ENCODE measurements at places on chromosomes 12 and 14.

DNA sequence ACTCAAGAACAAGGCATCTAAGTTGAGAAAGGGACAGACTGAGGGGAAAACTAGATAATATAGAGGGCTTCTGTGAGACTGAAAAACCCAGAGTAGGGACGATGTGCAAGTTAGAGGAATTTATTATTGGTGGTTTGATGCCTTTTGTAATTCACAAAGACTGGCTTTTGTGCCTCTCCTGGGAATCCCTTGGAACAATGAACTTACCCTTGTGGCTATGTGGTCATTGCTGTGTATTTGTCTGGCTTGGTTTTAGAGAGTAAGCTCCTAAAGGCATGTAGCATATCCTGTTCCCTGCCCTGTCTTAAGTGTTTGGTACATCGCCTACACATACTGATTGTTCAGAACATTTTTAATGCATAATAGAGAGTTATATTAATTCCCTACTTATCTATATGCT is 26.6 kb downstream of the DCN start:
- no peak for DNase-seq

DNA sequence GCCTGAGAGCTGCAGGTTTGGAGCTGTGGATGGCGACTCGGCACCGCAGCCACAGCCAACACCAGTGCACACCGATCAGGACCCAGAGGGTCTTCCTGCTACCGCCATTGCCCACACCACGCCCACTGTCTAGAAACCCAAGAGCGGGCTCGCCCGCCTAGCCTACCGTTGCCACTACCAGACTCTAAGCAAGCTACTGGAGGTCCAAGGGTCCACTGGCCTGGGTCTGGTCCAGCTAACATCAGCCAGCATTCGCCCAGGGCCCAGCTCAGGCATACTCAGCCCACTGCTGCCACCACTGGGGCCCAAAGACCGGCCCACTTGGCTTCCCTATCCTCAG is 30.5 kb upstream of the MON2 start:
- DNase-seq = no peak

GRCh38 chr12:29617407-29617803 is 119.9 kb upstream of the OVCH1 start:
- DNase-seq = no peak

DNA sequence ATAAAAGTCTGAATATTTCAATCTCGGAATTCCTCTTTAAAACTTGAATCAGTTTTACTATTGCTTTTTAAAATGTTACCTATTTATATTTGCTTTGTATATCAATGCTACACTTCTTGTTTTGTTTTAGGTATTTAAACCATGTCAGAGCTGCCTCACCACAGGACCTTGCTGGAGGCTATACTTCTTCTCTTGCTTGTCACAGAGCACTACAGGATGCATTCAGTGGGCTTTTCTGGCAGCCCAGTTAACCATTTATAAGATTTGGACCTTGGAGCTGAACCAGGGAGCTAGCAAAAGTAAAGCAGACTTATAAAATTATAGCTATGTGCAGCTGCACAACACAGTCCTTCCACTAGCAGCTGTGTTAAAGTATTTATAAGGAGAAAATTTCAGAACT is 12.8 kb downstream of the TRMT5 start:
- no peak for DNase-seq

- DNase-seq = no peak
Measured at GRCh38 chr14:20680363-20680762, 4.0 kb upstream of the RNASE4 start.

DNA sequence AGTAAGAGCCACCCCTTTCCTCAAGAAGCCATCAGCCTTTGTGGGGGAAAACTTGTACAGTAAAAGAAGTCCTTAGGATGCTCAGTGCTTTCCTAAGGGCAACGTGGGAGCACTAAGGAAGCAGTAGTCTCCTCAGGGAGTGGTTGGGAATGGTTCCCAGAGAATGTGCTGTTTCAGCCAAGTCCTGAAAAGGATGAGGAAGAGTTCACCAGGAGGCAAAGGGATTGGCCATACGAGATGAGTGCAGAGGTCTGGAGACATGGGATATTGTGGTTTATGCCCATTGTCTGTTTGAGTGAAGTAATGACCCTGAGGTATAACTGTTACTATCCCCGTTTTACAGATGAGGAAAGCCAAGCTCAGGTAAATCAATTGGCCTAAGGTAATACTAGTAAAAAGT is 86.0 kb upstream of the ATF1 start:
- DNase-seq = no peak

- no peak for DNase-seq
Measured at GRCh38 chr12:6928022-6928702, 403 bp downstream of the ATN1 start.

GRCh38 chr12:42023733-42024494 is 120.8 kb downstream of the GXYLT1 start:
- DNase-seq = peak; percentile 26

- DNase-seq = no peak
Measured at GRCh38 chr12:39451977-39452376, 9.1 kb upstream of the KIF21A start.

- no peak for DNase-seq
Measured at GRCh38 chr14:76599559-76600287, 161.5 kb upstream of the VASH1 start.

- no peak for DNase-seq
Measured at GRCh38 chr12:115160271-115161128, 476.5 kb upstream of the TBX3 start.

- no peak for DNase-seq
Measured at GRCh38 chr14:63752449-63753169, 24.7 kb upstream of the SGPP1 start.

DNA sequence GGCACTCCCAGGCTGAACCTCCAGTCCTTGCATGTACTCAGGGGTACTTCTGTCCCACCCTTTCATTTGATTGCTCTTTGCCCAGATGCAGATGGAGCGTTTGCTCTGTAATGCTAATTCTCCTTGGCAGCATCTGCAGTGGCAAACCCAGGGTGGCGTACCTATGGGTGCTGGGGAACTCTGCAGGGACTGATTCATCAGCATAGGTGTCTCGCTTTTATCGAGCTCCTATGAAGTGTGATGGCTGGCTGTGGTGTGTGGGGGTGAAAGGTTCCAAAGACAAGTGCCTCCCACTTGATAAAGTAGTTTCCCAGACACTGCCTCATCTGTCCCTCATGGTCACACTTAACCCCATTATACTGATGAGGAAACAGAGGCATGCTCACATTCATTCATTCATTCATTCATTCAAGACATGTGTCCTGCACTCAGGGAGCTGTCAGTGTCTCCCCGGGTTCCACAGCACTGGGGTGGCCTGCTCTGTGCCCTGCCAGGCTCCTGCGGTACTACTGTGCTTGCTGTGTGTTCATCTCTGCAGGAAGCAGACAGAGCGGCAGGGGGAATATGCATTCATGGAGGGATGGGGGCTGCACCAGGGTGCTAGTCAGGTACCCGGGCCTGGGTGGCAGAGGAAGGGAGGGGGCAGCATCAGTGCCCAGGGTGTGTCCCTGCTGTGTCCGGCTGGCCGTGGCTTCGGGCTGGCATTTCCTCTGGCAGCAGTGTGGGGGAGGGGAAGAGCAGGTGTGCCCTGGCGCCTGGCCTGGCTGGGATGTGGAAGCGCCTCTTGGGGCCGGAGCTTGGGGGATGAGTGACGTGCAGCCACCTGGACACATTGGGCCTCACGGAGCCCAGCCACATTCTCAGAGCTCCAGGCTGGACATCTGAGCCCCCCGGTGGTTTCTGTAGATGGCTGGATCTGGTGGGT is 110.9 kb downstream of the TSPAN9 start:
- DNase-seq = no peak

- DNase-seq = no peak
Measured at GRCh38 chr14:89283327-89284060, 133.5 kb downstream of the FOXN3 start.

DNA sequence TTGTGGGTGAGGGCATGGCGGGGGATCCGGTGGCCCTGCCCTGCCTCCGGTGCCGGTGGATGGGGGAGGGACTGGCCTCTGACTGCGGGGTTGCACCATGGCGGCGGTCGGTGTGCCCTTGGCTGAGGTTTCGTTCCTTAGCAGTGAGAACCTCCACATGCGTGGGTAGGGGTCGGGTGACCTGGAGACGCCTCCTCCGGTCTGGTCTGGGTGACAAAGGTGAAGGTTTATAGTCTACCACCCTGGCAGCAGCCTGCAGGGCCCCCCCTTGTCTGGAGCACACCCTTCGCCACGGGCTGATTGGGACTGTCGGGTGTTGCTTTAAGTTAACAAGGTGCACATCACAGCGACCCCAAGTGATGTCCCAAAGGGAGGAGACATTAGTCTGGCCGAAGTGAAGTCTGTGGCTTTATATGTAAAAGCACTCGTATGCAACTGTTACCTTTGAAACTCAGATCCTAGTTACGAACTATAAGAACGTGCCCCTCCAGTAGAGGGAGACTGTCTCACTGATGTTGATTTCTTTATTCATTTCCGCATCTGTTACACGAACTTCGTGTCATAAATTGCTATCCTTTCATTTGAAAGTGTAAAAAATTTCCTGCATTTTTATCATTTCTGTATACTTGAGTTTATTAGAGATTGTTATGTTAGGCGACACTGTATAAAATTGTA is 74.4 kb downstream of the WDR20 start:
- DNase-seq = no peak

DNA sequence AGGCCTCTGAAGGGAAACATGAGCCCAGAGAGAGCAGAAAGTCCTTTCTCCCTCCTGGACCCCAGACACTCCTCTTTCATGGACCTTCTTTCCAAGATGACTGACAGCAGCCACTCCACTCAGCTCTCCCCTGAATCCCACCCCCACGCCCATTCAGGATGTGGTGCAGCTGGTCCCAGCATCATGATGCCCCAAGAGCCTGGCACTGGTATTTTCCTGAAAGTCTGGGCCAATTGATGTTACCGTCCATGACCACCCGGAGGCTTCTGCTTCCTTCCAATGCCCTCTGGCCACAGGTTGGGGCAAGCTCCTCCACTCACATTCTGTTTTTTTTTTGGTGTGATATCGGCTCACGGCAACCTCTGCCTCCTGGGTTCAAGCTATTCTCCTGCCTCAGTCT is 112.6 kb downstream of the CALM1 start:
- no peak for DNase-seq

GRCh38 chr14:90547968-90548367 is 151.1 kb downstream of the CALM1 start:
- no peak for DNase-seq

DNA sequence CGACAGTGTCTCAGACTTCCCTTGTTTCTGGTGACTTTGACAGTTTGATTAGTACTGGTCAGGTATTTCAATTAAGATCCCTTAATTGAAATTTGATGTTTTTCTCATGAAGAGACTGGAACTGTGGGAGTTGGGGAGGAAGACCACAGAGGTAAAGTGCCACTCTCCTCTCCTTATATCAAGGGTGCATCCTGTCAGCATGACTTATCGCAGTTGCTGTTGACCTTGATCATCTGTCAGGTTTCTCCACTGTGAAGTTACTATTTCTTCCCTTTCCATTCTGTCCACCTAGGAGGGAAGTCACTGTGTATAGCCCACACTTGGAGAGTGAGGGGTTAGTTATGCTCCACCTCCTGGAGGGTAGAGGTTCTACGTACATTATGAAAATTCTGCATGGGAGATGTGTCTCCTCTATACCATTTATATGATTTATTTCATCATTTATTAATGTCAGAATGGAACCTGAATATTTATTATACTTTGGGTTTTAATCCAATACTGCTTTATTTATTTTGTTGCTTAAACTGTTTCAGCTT is 40.3 kb upstream of the SMOC1 start:
- no peak for DNase-seq

GRCh38 chr12:101902641-101903040 is 25.3 kb downstream of the DRAM1 start:
- no peak for DNase-seq

DNA sequence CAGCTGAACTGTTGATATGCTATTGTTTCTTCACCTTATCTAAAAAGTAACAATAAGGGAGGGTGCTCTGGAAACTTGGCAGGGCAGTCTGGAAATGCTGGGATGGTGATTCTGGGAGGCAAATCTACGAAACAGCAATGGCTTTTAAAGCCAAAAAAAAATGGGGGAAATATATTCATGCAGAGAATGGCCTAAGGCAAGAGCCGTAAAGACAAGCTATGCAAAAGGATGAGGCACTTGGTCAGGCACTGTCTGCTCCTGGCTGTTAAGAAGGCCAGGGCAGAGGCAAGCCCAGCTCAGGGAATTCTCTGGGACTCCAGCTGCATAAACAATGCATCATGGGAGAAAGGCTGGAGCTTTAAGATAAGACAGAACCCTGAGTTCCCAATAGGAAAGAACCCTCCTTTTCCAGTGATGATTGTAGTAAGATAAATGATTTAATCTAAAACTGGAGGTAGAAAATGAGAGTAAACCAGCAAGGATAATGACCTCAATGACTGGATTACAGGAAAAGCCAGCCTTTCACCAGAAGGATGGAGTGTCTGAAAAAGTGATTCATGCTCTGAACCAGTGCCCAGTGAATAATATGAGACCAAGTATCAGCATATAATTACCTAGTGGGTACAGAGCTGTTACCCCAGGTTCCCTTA is 46.0 kb downstream of the ITPR2 start:
- DNase-seq = peak; percentile 82

DNA sequence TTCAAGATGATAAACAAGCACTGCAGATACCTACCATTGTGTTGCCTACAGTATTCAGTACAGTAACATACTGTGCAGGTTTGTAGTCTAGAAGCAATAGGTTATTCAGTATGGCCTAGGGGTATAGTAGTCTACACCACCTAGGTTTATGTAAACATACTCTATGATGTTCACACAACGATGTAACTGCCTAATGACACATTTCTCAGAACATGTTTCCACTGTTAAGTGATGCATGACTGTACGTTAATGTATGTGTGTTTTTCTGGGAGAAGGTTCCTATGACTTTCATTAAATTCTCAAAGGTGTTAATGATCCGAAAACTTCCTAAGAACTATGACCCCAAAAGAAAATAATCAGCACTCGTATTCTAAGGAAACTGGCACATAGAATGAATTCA is 20.9 kb upstream of the CALM1 start:
- no peak for DNase-seq

DNA sequence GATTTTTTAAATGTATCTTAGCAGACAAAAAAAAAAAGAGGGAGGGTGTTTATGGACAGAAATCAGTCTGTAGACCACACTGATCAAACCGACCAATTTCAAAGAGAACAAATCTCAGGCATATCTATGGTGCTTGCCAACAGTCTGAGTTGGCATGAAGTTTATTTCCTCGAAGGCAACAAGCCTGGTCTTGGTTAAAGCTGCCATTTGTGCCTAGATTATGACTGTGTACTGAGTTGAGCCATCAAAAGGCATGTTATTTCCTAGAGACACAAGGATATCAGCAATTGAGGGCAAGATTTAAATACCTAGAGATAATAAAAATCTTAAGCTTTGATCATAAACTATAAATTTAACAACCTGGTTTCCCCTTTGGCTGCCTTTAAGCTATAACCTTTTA is 119.2 kb downstream of the SLC2A13 start:
- no peak for DNase-seq

GRCh38 chr12:82955043-82955442 is 268.3 kb downstream of the TMTC2 start:
- no peak for DNase-seq

Data from pulmonary artery endothelial cell (primary cell).